ENCODE measurements at places on chromosomes 3 and 15. TPM values are rescaled to one million over a fixed set of nuclear protein-coding genes. Genes with fewer than 3 reads are reported as not detected.

Gene CSTA
- 18.1 TPM for total RNA-seq

Gene MYRIP
- total RNA-seq = under 0.01 TPM

Gene PRR20G
- not detected for total RNA-seq

Gene CYP8B1
- not detected for total RNA-seq

Gene ZNF660
- total RNA-seq = 5.0 TPM

Gene VILL
- 7.6 TPM for total RNA-seq

Gene MNS1
- total RNA-seq = 2.2 TPM

Gene PEX5L
- 0.59 TPM for total RNA-seq

Gene ALDH1A2
- 1.1 TPM for total RNA-seq

Gene GPR149
- total RNA-seq = not detected

Gene MEIS2
- total RNA-seq = 17.7 TPM

Gene IL17RB
- total RNA-seq = 0.29 TPM

Gene CDHR4
- total RNA-seq = not detected

Gene NANOGP8
- 1.2 TPM for total RNA-seq

Gene DNAH12
- under 0.01 TPM for total RNA-seq

Gene CX3CR1
- total RNA-seq = under 0.01 TPM

Gene BBX
- 63.4 TPM for total RNA-seq

Gene APOD
- 1.4 TPM for total RNA-seq

DNA sequence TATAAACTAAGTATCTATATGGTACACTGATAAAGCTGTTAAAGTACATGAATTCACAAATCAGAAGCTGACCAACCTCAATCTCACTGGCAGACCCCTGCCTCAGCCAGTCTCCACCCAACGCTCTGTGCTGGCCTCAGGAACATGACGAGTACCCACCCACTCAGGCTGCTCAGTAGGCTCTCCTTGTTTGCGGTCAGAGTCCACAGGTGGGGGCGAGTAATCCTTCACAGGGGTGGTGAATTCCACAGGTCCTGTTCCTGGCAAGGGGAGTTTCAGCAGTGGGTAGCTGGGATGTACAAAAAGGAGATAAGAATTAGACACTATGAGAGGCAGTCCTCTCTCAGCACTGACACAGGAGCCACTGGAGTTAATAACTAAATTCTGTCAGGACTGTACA lies 40.9 kb downstream of the SCAP start:
- DNase-seq = no peak

GRCh38 chr15:67928666-67929065 lies 88.8 kb upstream of the RNU6-1 start:
- no peak for DNase-seq

- DNase-seq = no peak
Measured at GRCh38 chr15:35195649-35196048, 110.6 kb upstream of the NANOGP8 start.

DNA sequence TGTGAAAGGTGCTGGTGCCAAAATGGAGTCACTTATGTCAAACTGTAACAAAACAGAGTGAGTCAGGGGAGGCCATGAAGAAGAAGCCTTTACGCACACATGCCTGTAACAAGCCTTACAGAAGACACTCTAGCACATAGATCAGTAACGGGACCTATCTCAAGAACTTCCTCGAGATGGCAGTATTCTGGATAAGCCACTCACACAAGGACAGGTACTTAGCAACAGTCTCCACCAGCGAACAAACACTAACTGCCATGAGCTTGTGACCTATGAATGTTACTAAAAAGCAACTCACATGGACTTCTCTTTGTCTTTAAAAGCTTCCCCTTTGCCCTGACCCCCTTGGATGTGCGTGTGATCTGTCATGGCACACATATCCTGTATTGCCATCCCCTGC lies 235.1 kb downstream of the CD47 start:
- DNase-seq = no peak

DNA sequence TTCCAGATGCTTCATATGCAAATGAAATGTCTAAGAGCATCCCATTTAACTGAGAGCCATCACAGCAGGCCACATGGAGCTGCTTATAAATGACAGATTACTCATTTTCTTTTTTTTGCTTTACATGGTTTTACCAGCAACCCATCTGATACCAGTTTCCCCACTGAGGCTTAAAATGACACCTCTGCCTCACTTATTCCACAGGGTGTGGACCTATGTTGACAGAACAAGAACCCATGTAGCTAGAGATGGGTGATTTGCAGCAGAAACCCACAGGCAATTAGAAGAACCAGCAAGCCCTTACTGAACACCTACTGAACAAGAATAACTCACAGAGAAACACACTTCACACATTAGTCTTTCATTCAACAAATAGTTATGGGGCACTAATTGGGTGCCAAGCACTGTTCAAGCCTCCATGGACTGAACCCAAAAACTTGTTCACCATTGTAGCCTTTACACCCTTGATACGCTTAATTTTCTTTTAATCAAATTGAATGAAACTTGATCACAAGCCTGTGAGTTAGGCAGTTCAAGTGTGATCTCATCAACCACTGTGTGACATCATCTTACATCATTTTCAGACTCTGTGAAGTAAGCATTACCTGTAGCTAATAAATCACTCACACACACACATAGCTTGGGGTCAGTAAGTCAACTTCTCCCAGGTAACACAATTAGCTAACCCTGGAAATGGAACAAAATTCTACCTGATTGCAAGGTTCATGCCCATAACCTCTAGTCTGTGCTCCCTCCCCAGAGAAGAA lies 45.4 kb downstream of the MAGI1 start:
- no peak for DNase-seq

DNA sequence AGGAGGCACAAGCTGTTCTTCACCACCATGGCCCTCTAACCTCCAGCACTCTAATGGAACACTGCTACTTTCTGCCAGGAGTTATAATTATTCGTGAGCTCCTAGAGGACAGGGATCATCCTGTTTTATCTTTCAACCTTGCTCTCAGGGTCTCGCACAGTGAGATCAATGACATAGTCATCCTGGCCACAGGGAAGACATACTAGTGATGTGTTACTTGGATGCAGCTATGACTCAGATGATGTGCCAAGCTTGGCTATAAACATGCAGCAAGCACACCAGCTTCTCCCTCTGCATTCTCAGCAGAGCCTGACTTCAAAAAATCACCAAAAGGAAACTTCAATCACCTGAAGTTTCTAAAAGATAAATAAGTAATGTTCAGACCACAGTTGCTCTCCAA lies 203.8 kb upstream of the HES1 start:
- peak; percentile 17 for DNase-seq

GRCh38 chr3:158313338-158313927 lies 203.5 kb downstream of the RSRC1 start:
- no peak for DNase-seq

DNA sequence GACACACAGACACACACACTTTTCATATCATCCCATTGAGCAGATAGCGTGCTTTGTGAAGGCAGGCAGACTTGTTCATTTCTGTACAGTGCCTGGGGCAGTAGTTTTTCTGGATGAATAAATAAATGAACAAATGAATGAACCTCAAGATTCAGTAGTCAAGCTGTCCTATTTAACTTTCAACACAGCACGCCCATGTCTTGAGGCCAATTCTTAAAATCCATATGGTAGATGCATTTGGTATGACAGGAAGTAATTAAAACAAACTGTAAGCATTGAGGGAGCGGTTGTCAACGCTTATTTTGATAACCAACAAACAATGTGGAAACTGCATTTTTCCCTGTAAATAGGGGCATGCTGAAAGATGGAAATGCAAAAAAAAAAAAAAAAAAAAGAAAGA lies 80.0 kb upstream of the BNC1 start:
- no peak for DNase-seq

DNA sequence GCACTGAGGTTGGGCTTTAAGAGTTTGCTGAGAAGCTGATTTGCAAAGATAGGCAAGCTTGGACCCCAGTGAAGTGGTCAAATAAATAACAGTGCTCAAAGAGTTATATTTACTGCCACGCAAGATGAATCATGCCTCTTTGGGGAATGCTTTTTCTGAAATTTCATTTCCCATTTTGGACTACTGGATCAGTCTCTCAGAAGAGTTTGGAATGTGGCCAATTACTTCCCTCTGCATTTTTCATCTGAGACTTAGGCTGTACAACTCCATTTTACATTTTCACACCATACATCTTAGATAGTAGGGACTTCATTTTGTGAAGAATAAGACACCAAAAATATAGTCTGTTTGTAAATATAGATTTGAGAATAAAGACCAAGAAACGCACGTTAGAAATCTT lies 419.7 kb downstream of the FGF12 start:
- no peak for DNase-seq

- DNase-seq = no peak
Measured at GRCh38 chr3:69048990-69049389, 3.1 kb downstream of the TMF1 start.

DNA sequence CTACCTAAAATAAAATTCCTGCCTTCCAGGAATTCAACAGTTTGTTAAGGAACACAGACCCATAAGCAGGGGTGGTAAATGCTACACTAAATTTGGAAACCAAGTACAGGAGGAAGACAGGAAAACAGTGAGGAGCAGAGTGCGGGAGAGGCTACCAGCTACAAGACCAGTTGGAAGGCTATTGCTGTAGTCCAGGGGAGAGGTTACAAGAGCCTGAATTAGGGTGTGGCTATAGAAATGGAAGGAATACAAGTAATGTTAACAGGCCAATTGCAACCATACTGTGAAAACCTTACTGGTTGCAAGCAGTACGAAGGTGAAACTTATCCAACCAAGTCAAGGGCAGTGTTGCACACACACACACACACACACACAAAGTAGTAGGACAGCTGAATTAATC lies 880 bp upstream of the ARMC8 start:
- no peak for DNase-seq

- no peak for DNase-seq
Measured at GRCh38 chr3:27360113-27361078, 8.8 kb downstream of the NEK10 start.

DNA sequence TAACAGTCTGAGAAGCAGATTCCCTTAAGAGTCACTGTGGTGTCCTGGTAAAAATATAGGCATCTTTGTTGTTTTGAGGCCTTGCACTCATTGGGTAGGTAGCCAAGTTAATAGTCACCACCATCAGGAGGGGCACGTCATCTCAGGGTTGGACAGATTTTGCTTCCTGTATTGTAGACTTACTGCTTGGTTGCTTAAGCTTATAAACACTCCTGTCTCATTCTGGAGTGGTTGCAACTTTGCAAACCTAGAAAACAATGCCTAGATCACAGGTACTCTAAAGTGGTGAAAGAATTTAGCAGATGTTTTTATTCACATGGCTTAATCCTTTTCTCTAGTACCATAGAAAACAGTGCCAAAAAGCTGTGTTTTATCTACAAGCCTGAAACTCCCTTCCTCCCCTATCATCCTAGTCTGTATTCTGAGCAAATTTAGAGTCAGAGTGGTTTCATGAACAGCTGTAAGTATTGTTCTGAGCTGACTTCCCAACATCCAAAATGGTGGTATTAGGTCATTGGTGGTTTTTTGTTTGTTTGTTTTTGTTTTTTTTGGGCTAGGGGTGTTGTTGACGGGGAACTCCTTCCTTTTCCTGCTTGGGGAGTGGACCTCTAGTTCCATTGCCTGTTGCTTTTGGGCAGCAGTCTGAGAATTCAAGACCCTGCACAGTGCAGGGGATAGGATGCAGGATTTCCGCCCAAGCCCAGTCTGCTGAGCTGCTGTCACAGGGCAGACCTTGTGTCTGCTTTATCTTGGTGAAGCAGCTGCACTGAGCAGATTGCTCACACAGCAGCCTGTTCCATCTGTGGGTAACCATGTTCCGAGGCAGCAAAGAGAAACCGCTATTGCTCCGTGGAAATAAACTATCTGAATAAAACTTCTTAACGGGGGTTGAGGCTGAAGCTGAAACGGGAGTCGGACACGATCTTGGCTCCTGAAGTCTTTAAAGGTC lies 202.0 kb downstream of the AKAP13 start:
- DNase-seq = no peak

- DNase-seq = no peak
Measured at GRCh38 chr3:128783774-128784173, 57.8 kb downstream of the RAB7A start.

DNA sequence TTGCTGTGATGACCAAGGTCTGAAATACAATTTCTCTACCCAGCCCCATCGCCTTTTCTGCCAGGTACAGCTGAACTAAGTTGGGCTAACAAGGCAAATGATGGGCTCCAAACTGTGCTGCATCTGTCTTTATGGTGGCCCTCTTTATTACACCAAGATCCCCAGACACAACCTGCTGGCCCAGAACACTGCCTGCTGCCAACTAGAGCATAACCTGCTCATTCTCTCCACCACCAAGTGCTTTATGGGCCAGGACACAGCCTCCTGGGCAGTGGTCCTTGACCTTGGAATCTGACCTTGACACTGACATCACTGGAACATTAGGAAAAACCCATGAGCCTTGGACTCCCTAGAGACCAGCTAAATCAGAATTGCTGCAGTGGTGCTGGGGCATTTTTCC lies 3.3 kb downstream of the LINS1 start:
- no peak for DNase-seq

GRCh38 chr15:27256446-27256845 lies 285.5 kb downstream of the GABRG3 start:
- DNase-seq = no peak

DNA sequence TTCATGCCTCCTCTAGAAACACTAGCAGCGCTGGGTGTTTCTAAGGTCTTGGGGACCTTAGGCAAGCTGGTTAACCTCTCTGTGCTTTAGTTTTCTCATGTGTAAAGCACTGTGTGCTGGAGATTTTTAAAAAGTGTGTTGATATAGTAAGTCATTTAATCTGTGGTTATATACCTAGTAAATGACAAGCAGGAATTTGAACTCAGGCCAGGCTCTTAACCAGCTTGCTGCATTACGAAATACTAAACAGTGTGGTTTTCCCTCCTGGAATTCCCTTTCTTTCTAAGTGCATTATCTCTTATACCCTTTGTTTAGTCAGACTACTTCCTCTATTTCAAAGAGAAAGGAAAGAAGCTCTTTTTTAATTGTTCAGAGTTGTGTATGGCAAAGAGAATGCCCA lies 26.5 kb downstream of the NEO1 start:
- DNase-seq = peak; percentile 15

GRCh38 chr3:66038384-66038725 lies 363 bp downstream of the MAGI1 start:
- DNase-seq = peak; percentile 88

GRCh38 chr3:171976526-171976925 lies 62.9 kb upstream of the FNDC3B start:
- peak; percentile 63 for DNase-seq

- no peak for DNase-seq
Measured at GRCh38 chr3:194995922-194996321, 275.0 kb downstream of the XXYLT1 start.

GRCh38 chr15:84814916-84815315 lies 2.2 kb upstream of the ALPK3 start:
- no peak for DNase-seq

DNA sequence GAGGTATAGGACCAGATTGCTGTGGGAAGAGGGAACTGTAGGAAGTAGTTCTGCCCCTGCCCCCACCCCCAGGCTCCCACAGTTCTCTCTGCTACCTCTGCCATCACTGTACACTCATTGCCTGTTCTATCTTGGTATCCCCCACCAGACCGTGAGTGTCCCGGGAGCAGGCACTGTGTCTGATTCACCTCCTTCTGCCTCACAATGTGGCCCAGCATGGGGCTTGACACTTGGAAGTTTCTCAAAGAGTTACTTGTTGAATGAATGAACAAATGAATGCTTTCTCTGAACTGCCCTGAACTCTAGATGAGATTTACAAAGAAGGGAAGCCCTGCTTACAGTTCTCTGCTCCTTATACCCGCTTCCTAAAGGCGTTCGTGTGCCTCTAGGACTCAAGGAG lies 27.1 kb upstream of the PIK3CB start:
- peak; percentile 78 for DNase-seq

GRCh38 chr3:41991437-41991836 lies 29.5 kb upstream of the ULK4 start:
- DNase-seq = no peak

- no peak for DNase-seq
Measured at GRCh38 chr3:8266730-8267131, 234.9 kb upstream of the LMCD1 start.

- DNase-seq = no peak
Measured at GRCh38 chr15:62106096-62106495, 39.3 kb downstream of the C2CD4A start.

All from osteoblast (primary cell).